Aorta (tissue), 5 donors: ENCODE measurements at places on chromosomes 3 and 15. TPM values are rescaled to one million over a fixed set of nuclear protein-coding genes. Genes with fewer than 3 reads are reported as not detected.

DNA sequence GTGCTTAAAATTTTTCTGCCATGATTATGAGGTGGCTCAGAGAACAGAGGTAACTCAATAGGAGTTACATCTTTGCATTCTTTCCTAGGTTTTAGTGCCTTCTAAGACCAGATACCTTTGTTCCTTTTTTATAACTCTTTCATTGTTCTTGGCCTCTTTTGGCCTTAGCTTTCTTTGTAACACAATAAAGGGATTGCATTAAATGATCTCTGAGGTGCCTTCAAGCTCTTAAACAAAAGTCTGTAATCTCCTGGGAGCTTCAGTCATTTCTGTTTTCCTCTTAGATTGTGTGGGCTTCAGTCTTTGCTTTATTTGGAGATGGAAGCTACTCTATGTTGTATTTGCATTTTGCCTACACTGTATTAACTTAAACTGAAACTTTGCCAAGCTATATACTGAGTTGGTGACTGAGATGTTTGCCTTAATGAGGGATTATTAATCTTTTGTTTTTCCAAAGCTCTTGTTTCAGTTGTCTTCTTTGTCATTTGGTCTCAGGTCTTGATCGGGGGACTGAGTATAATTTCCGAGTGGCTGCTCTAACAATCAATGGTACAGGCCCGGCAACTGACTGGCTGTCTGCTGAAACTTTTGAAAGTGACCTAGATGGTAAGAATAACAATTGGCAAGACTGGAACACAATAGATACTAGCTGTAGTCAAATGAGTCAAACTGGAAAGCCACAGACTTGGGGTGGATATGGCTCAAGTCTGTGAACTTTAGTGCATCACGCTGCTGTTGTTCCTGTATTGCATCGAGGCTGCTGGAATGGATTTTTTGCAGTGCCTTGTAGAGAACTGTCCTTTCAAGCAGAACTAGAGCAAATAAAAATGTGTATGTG is 110.3 kb downstream of the HCN4 start:
- H3K4me1 ChIP-seq, result no peaks in the 10 kb centered on the region
- no peak overlapping the region for H3K4me3 ChIP-seq
- H3K27me3 ChIP-seq, result no peaks in the 10 kb centered on the region
- H3K36me3 ChIP-seq, result peaks cover 4% of the 10 kb centered on the region
- no peak for DNase-seq

GRCh38 chr3:20123131-20123652 is 62.8 kb downstream of the SGO1 start:
- no peaks in the 10 kb centered on the region for H3K4me1 ChIP-seq
- no peak overlapping the region for H3K4me3 ChIP-seq
- peaks cover 8% of the 10 kb centered on the region for H3K36me3 ChIP-seq
- H3K27ac ChIP-seq, result no peak overlapping the region
- DNase-seq, result no peak

DNA sequence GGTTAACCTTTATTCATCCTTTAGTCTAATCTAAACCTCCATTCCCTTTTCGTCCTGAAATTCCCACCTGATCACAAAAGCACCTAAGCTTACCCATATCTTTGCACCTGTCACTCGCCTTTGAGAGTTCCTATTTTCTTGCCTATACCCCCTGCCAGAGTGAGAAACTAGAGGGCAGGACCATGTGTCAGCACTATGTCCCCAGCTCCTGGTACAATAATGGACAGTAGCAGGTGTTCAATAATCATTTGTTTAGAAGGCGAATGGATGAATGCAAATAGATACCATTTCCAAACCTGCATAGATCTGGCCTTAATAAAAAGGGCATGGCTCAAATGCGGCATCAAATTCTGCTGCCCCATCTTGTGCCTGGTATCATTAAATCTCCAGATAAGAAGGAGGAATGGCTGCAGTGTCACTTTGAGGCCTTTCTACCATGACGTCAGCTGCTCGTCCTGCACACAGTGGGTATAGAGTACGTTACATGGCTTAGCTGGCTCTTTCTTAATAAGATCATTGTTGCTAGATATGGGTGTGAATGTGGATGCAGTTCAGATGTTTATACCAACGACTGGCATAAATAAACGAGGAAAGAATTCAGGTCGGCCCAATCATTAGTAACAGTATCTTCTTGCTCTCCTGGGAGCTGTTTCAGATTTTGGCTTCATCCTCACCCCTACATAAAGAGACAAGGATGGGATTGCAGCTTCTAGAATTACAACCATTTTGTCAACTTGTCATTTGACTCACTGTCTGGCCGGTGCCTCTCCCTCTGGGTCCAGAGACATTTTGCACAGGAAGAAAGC is 148.7 kb downstream of the RORA start:
- no peak for DNase-seq
- no peaks in the 10 kb centered on the region for H3K36me3 ChIP-seq
- H3K4me3 ChIP-seq, result no peak overlapping the region
- H3K27me3 ChIP-seq, result no peaks in the 10 kb centered on the region

DNA sequence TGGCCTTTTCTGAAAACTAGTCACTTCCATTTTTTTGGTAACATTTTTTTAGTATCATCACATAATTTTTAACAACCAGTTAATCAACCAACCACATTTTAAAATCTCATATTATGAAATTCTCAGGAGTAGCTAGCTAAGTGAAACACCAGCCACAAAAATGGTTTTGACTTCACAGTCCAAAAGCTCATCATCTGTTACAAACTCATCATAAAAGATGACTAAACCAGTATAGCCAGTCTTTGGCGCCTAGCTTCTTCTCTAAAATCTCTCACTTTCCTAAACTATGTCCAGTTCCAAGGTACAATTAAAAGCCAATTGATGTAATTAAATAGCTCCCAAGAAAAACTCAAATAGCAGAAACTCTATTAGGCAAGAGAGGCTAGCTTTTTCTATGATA is 88.2 kb upstream of the ZNF385D start:
- H3K4me3 ChIP-seq, result no peak overlapping the region
- H3K27ac ChIP-seq, result no peak overlapping the region
- no peak for DNase-seq
- no peaks in the 10 kb centered on the region for H3K4me1 ChIP-seq
- no peaks in the 10 kb centered on the region for H3K27me3 ChIP-seq
- no peaks in the 10 kb centered on the region for H3K36me3 ChIP-seq

GRCh38 chr15:74250266-74250665 is 14.1 kb downstream of the CCDC33 start:
- no peaks in the 10 kb centered on the region for H3K4me1 ChIP-seq
- no peaks in the 10 kb centered on the region for H3K36me3 ChIP-seq
- no peak overlapping the region for H3K4me3 ChIP-seq
- no peaks in the 10 kb centered on the region for H3K27me3 ChIP-seq
- H3K27ac ChIP-seq, result no peak overlapping the region

- no peak overlapping the region for H3K4me3 ChIP-seq
- no peaks in the 10 kb centered on the region for H3K4me1 ChIP-seq
- DNase-seq, result no peak
- no peaks in the 10 kb centered on the region for H3K36me3 ChIP-seq
- H3K27ac ChIP-seq, result no peak overlapping the region
These were observed 21.2 kb upstream of the MTMR14 start for GRCh38 chr3:9627901-9628633.

- H3K27ac ChIP-seq, result no peak overlapping the region
- no peaks in the 10 kb centered on the region for H3K36me3 ChIP-seq
These were observed 1.4 kb downstream of the POLG start for GRCh38 chr15:89333011-89333860.

GRCh38 chr3:77530870-77531269 is 491.0 kb downstream of the ROBO2 start:
- no peaks in the 10 kb centered on the region for H3K4me1 ChIP-seq
- no peak for DNase-seq
- H3K27me3 ChIP-seq, result no peaks in the 10 kb centered on the region
- no peaks in the 10 kb centered on the region for H3K36me3 ChIP-seq
- no peak overlapping the region for H3K4me3 ChIP-seq

- H3K4me1 ChIP-seq, result no peaks in the 10 kb centered on the region
- no peaks in the 10 kb centered on the region for H3K36me3 ChIP-seq
- no peak for DNase-seq
- no peak overlapping the region for H3K4me3 ChIP-seq
- H3K27me3 ChIP-seq, result no peaks in the 10 kb centered on the region
These were observed 41.5 kb downstream of the RARB start for GRCh38 chr3:25469558-25469957.

DNA sequence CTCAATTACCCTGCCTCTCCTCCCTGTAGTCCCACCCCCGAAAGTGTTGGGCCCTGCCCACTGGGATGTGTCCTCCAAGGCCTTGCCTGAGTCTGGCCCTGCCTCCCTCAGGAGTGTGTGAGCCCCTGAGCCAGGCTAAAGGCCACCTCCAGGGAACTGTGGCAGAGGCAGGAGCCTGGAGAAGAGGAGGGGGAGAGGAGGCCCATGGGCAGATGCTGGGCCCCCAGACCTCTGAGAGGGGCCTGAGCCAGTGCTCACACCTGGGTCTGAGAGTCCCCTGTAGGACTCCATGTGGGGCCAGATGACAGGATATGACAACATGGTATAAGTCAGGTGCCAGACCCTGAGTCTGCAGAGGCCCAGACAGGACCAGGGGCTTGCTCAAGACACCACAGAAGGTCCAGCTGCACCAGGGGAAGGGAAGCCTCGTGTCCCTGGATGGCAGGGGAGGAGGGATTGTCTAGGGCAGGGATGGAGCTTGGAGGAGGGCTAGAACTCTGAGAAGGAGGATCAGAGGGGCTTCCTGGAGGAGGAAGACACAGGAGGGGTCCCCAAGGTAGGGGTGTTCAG is 217.9 kb downstream of the TBC1D2B start:
- no peaks in the 10 kb centered on the region for H3K4me1 ChIP-seq
- no peak overlapping the region for H3K27ac ChIP-seq
- no peak overlapping the region for H3K4me3 ChIP-seq
- no peaks in the 10 kb centered on the region for H3K36me3 ChIP-seq
- H3K27me3 ChIP-seq, result no peaks in the 10 kb centered on the region

GRCh38 chr15:74609938-74610301 is 5.7 kb upstream of the CLK3 start:
- H3K4me1 ChIP-seq, result no peaks in the 10 kb centered on the region
- H3K4me3 ChIP-seq, result no peak overlapping the region
- H3K27ac ChIP-seq, result no peak overlapping the region
- no peak for DNase-seq
- H3K27me3 ChIP-seq, result no peaks in the 10 kb centered on the region
- no peaks in the 10 kb centered on the region for H3K36me3 ChIP-seq

DNA sequence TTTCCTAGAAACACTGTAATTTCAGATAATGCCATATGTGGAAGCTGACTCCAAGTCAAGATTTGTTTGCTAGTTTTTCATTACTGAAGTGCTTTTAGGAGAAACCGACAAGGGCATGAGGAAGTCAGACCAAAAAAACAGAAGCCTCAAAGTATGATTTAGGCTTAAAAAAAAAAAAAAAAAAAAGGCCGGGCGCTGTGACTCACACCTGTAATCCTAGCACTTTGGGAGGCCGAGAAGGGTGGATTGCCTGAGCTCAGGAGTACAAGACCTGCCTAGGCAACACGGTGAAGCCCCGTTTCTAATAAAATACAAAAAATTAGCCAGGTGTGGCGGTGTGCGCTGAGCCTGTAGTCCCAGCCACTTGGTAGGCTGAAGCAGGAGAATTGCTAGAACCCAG is 11.6 kb downstream of the RPL15 start:
- no peaks in the 10 kb centered on the region for H3K4me1 ChIP-seq
- no peak for DNase-seq

DNA sequence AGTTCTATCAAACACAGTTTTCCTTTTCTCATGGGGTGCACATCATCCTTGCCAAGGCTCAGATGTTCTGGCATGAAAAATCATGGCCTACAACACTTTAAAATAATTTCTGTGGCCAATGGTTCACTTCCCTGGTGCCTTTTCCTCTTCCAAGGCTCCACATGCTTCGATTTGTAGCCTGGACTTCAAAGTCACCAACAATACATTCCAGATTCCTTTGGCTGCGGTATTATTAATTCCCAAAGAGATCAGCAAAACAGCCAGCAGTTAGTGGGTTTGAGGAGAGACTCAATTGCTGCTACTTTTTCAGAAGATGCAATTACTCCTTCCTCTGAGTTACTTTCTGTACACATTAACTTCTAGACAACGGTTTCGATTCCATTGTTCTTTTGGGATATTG is 80.3 kb upstream of the CCDC80 start:
- H3K36me3 ChIP-seq, result no peaks in the 10 kb centered on the region

GRCh38 chr3:30766522-30766921 is 127.9 kb downstream of the GADL1 start:
- H3K27ac ChIP-seq, result no peak overlapping the region
- no peak overlapping the region for H3K4me3 ChIP-seq
- no peaks in the 10 kb centered on the region for H3K4me1 ChIP-seq
- no peaks in the 10 kb centered on the region for H3K36me3 ChIP-seq
- no peaks in the 10 kb centered on the region for H3K27me3 ChIP-seq
- DNase-seq, result no peak

DNA sequence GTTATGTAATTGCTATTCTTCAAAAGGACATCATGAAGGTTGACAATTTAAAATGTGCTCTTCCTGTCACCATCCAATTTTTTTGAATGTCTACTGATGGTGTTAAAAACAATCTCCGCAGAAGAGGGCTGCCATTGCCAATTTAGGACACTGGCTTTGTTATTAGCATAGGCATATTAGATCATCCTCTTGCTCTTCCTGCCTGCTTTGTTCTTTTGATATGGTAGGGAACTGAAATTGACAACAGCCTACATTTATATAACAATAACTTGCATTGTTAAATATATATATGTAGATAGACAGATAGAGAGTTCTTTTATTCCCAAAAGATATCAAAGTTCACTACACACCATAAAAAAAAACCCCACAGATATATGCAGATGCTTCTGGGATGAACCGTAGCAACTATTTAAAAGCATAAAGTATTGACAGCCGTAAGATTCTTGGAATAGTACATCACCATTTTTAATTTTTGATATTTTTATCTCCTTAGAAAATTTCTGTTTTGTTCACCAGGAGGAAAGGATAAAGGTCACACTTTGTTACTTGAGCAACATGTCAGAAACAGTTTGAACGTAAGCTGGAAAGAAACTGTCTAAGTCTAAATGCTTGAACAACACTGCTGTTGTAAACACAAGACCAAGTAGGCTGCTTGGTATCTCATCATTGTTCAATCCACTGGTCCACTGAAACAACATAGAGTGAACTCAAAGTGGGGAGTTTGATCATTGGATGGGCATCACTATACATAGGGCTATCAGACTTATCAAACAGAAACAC is 66.5 kb downstream of the MDFIC2 start:
- H3K36me3 ChIP-seq, result no peaks in the 10 kb centered on the region
- no peaks in the 10 kb centered on the region for H3K27me3 ChIP-seq
- DNase-seq, result no peak
- no peak overlapping the region for H3K4me3 ChIP-seq
- H3K4me1 ChIP-seq, result no peaks in the 10 kb centered on the region

LSAMP gene
- total RNA-seq, result 0.88 TPM

SV2B gene
- 6.4 TPM for total RNA-seq

C3orf18 gene
- total RNA-seq, result 15.9 TPM

ULK4 gene
- total RNA-seq, result 10.1 TPM

GUCA1C gene
- total RNA-seq, result not detected

MUC20 gene
- 17.8 TPM for total RNA-seq

HES1 gene
- 37.8 TPM for total RNA-seq

ALG1L2 gene
- 3.6 TPM for total RNA-seq

PAQR9 gene
- total RNA-seq, result not detected
